Activated T-helper 1 cell treated with anti-CD3 and anti-CD28 coated beads, Interleukin-2, amount 50 U/mL, for 16 hours (primary cell): ENCODE measurements at places on chromosomes 11 and 22.

- no peak for DNase-seq
Measured at GRCh38 chr11:20250644-20251247, 90.5 kb upstream of the DBX1 start.

DNA sequence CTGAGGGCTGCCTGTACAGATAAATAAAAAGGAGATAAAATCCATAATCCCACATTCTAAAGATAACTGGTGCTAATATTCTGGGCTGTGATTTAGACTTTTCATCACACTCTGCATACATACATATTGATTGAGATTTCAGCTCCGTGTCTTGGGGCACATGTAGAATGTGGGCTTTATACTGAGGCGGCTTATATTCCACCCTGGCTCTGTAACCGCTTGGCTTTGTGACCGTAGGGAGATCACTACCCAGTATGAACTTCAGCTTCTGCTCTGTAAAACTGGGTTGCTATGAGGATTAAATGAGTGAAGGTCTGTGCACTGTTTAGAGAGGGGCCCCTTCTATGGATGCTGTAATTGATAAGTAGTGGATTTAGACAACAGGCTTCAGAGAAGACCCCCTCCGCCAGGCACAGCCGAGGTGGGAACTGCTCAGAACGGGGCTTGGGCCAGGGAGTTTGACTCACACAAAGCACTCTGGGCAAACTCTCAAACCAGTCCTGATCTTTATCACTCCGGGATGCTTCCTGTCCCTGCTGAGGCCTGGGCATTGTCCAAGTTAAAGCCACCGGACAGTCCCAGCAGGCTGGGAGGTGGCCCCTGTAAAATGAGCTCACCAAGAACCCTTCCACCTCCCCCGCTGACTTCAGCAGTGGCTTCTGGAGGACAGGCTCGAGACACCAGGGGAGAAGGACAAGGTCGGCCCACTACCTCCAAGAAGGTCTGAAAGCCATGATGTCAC is 17.2 kb downstream of the KIAA1671 start:
- no peak for DNase-seq

DNA sequence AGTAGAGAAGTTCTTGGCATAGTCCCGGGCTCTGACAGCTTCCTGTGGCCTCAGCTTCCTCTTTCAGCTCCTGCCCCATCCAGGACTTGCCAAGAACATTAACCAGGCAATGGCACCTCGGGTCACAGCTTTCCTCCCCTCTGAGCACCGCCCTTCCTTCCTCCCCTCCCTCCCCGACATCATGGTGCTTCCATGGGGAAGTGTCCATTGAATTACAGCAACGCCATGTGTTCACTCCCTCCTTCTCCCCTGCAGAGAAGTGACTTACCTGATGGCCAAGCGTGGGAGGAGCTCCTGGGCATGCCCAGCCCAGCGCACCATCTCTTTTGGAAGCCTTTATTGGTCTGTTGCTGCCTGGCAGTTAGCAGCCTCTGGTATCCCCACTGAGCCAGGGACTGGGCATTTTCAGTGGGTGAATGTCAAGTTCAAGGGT is 25.8 kb upstream of the DAGLA start:
- no peak for DNase-seq

DNA sequence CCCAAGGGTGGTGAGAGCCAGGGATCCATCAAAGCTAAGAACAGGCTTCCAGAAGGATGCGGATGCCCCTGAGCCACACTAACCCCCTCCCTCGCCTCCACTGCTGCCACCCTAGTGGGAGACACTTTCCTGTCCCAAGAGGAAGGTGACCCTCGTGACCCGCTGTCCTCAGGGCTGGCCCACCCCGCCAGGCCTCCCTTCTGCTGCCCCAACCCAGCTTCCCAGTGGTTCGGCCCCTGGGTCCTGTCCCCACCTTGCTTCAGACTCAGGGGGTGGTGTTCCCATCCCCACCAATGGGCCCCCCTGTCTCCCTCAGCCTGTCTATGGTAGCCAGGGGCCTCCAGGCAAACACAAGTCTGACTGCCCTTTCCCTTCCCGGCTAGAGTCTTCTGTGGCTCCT is 6.5 kb upstream of the PICK1 start:
- no peak for DNase-seq

DNA sequence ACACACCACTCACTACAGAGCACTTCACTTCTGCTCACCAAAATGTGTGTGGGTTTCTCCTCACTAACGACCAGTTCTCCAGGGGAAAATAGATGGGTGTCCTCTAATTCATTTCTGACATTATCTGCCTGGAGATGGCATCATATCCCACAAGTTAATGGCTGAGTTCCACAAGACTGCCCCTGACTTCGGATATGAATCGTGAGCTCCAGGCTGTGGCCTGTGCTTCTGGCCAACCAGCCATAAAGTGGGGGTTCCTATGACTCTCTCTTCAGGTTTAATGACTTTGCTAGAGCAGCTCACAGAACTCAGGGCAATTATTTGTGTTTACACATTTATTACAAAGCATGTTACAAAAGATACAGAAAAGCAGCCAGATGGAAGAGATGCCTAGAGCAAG is 113.0 kb upstream of the SYT13 start:
- no peak for DNase-seq

GRCh38 chr11:66670816-66671215 is 6.9 kb downstream of the RBM4B start:
- DNase-seq: no peak

- DNase-seq: no peak
Measured at GRCh38 chr11:78099666-78100065, 20.0 kb upstream of the NDUFC2 start.

DNA sequence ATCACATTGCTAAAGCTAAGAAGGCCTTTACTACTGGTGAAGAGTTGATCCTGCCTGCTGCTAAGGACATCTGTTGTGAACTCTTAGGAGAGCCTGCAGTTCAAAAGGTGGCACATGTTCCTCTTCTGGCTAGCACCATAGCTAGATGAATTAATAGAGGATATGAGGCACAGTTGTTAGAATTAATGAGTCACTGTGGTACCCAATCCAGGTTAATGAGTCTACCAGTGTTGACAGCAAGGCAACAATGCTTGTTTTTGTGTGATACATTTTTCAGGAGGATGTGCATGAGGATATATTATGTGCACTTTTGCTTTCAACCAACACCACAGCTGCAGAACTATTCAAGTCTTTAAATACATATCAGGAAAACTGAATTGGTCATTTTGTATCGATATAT is 12.0 kb downstream of the C11orf58 start:
- DNase-seq: no peak

- DNase-seq: no peak
Measured at GRCh38 chr11:35182317-35182939, 43.5 kb downstream of the CD44 start.

GRCh38 chr11:119647254-119647653 is 81.7 kb downstream of the NECTIN1 start:
- DNase-seq: no peak

- peak; percentile 70 for DNase-seq
Measured at GRCh38 chr11:62081378-62082291, 42.2 kb upstream of the INCENP start.

- DNase-seq: peak; percentile 49
Measured at GRCh38 chr22:40289991-40290459, 56.3 kb upstream of the ADSL start.

- DNase-seq: no peak
Measured at GRCh38 chr11:85947431-85948272, 92.5 kb downstream of the CCDC83 start.

DNA sequence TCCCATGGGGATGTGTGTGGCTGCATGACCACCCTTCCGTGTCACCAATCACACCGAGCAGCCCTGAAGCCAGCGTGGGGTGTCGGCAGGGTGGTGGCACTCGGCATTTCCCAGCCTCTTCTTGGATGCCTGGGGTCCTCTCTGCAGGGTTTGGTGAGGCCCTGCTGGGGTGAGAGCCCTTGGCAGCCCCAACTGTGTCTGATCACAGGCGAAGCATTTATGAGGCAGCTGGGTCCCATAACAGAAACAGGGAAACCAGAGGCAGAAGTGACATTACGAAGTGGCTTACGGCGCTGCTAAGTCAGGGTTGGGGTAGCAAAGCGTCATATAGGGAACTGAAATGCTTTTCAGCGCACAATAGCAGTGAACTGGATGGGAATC is 92.3 kb upstream of the SEPTIN5 start:
- no peak for DNase-seq

DNA sequence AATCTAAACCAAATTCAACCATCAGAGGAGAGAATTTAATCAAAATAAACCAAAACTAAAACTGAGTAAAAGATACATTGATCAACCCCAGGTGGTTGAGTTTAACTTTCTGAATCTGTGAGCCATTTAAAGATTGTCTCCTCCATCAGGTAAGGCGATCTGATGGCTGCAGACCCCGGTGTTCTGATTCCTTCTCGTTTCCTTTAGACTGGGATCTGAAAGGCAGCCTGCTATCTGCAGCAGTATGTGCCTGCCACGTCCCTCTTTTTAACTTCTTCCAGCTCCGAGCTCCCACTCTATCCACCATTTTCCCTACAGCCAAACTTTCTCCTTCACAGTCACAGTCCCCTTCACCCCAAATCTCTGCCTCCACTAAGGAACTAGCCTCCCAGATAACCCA is 66.1 kb upstream of the ARHGAP32 start:
- no peak for DNase-seq

DNA sequence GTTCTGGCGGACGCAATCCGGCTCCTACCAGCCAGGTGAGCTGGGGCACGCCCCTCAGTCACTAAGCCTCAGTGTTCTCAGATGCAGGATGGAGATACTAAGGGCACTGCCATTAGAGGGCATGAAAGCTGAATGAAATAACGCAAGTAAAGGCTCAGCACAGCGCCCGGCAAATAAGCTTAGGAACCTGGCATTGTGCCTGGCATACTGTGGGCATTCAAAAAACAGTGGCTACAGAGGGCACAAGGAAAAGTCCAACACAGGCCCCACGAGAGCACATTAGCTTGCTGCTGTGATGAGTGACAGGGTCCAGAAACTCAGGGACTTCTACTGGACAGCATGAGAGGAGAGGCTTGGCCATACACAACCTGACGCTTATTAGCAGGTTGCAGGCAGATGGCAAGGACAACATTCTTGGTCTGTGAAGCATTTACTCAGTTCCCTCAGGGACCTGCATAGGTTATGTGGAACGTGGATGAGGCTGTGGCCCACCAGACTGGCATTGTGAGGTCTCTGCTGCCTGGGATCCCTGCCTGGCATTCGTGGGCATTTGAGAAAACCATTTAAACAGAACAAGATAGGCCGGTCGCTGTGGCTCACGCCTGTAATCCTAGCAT is 12.2 kb downstream of the TXN2 start:
- no peak for DNase-seq

GRCh38 chr11:131618201-131618600 is 247.8 kb downstream of the NTM start:
- no peak for DNase-seq

GRCh38 chr11:126140926-126141280 is 70.5 kb downstream of the RPUSD4 start:
- no peak for DNase-seq

- DNase-seq: no peak
Measured at GRCh38 chr11:95682552-95682951, 107.0 kb downstream of the FAM76B start.

- DNase-seq: no peak
Measured at GRCh38 chr22:35593891-35594470, 23.1 kb downstream of the MB start.

DNA sequence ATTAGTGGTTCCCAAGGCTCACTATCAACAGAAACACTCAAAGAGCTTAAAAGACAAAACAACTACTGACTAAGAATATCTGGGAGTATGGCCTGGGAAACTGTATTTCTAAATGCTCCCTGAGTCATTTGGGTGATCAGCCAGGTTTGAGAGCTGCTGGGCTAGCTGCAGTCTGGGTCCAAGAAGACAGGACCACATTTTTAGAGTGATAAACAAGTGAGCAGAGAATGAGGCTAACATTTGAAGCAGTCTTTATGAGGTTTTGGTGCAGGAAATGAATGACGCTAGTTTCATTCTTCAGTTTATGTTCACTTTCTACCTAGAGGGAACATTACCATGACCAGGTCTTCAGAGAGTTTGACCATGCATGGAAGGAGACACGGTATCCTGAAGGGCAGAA is 97.7 kb downstream of the TEAD1 start:
- no peak for DNase-seq

DNA sequence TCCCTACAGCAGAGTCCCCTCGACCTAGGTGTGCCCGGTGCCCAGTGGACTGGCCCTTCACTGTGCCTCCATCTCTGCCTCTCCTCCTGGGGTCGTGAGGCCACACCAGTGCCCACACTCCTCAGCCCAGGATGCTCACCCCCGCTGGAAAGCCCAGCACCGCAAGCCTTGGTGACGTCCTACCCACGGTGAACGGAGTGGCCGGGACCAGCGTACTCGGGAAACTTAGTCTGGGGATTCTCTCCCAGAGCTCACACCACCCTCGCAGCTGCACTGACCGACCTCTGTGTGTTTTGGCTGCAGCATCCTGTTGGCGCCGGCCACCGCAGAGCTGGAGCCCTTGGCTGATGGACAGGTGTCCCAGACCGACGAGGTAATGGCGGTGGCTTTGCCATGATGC is 35.5 kb upstream of the KRTAP5-7 start:
- no peak for DNase-seq

- no peak for DNase-seq
Measured at GRCh38 chr11:60158636-60159035, 24.2 kb downstream of the MS4A6A start.

GRCh38 chr11:79344753-79345294 is 96.0 kb downstream of the TENM4 start:
- no peak for DNase-seq

GRCh38 chr22:45442116-45442515 is 28.6 kb downstream of the RIBC2 start:
- DNase-seq: no peak

GRCh38 chr11:1479006-1479677 is 7.4 kb downstream of the MOB2 start:
- no peak for DNase-seq

DNA sequence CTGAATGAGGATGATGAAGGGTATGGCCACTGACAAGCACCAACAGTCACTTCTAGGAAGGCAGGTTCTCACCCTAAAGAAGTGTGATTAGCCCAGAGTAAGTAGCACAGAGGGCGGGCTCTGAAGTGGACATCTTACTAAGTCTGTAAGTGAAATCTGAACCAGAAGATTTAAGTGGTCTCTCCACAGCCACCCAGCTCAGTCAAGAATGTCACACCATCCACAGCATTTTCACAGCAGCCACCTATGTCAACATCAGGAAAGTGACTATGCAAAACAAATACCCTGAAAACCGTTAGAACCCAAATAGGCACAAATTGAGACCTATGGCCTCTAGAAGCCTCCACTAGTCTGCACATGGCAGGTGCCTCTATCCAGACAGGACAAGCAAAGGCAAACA is 23.0 kb upstream of the STK33 start:
- no peak for DNase-seq

- peak; percentile 31 for DNase-seq
Measured at GRCh38 chr22:41286639-41287091, 678 bp upstream of the RANGAP1 start.
